ENCODE measurements at places on chromosomes 11 and 22.

GRCh38 chr11:16049611-16050010 lies 306.7 kb downstream of the SOX6 start:
- no peak for DNase-seq

DNA sequence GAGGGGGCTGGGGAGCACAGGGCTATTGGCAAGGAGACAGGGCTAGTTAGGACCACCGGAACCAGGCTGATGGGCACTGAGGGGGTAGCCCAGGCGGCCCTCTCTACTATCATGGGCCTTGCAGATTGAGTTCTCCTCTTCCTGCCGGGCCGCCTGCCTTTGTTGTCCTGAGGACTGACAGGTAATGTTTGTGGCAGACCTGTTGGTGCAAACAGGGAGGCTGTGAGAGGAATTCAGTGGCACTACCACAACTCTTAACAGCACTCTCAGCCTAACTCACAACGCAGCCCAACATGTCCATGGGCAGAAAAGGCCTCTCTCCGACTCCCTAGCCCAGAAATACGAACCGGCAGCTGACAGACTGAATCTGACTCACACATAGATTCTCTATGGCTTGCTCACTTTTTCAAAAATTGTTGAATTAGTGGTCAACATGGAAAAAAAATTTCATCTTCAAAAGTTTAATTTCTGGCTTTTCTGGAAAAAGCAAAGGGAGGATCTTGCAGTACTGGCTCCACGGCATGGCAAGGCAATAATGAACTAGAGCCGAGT lies 11.4 kb downstream of the KCNJ5 start:
- DNase-seq: peak; percentile 67

GRCh38 chr11:44946263-44946662 lies 4.4 kb downstream of the TP53I11 start:
- no peak for DNase-seq

GRCh38 chr11:114040706-114041211 lies 18.8 kb upstream of the ZBTB16 start:
- peak; percentile 51 for DNase-seq

DNA sequence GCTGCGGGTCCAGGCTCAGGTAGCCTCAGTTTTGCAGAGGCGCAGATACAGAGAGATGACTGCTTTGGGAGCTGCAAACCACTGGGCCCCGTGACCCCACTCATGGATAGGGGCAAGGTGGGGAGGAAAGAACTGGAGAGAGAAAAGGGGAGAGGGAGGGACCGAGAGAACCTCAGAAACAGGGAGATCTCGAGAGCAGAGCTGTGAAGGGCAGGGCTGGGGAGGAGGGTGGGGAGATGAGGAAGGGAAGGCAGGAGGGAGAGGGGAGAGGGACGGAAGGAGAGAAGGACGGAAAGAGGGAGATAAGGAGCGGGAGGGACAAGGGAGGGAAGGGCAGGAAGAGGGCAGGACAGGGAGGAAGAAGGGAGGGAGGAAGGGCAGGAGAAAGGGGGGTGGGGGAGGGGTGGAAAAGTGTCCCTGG lies 46.3 kb downstream of the IGLL1 start:
- no peak for DNase-seq

DNA sequence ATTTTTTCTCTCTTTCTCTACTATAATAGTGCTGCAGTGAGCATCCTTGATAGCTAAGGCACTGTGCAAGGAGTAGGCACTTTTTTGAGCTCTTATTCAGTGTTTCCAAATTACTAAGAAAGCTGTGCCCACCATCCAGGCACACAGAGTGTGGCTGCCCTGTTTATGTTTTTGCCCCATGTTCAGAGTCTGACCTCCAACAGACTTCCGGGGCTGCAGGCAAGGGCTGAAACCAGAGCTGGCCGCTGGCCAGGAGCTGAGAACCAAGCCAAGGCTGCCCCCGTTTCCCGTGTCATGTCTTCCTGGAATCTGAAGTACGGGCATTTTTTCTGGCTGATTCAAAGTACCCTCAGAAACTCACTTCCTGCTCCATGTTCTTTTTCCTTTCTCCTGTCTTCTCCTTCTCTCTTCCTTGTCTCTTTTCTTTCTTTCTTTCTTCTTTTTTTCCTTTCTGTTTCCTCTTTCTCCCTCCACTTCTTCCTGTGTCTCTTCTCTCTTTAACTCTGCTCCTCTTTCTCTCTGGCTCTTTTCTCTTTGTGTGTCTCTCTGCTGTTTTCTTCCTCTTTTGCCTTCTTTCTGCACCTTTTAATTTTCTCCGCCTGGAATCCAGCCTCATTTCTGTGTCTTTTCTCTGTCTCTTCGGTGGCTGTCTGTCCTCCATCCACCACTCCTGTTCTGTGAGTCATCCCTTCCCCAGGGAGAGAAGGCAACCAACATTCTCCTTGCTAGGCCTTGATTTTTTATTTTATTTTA lies 17.0 kb upstream of the KCTD14 start:
- peak; percentile 84 for DNase-seq

GRCh38 chr11:2135018-2135569 lies 4.1 kb downstream of the IGF2 start:
- no peak for DNase-seq

DNA sequence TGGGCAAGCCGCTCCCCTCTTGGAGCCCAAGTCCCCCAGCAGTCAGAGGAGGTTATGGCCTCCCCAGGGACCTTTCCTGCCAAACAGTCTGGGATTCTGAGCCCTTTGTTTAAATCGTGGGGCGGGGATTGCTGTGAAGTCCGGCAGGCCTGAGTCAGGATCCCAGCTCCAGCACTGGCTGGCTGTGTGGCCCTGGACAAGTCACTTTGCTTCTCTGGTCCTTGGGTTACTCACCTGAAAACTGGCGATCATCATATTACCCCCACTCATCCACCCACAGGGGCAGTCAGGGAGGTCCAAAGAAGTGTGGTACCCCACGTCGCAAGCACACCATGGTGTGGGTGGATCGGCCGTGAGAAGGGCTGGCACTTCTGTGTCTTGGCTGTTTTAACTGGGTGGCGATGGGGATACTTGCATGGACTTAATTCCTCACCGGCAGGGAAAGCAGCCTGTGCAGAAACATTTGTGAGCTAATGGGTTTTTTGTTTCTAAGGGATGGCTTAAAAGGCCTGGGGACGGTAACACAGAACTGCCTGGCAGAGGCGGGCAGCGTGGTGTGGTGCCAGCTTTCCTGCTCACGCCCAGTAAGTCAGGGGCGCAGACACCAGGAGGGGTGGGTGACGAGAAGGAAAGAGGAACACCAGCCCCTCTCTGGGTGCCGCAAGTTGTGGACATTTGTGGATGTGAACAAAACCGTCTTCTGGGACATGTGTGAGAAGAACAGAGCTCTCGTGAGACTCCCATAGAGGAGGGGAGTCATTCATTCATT lies 31.6 kb upstream of the PRR5 start:
- DNase-seq: no peak

- DNase-seq: peak; percentile 84
Observed at GRCh38 chr22:46053563-46054090, 76.7 kb upstream of the WNT7B start.

DNA sequence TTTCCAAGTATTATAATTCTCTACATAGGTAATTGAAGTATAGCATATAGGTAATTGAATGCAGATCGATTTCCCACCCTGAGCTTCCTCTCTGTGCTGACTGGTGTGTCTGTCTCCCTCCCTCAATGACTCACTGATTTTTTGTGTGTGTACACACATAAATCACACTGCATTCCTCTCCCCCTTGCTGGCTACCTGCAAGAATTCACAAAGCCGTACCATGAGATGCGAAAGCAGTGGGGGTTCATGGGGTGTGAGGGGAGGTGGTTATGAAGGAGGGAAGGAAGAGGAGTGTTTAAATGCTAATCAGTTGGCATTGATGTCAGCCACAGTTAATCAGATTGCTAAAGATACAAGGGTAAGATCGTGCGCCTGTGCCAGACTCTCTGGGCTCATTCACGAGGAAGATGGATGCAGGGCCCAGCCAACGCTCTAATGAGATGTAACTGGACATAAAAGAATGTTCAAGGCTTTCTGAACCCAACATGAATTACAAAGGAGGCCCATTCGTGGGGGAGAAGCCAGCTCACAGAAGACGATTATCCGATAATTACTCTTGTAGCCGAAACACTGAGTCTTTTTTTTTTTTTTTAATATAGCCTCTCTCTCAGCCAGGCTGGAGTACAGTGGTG lies 107.4 kb downstream of the SEZ6L start:
- DNase-seq: no peak

DNA sequence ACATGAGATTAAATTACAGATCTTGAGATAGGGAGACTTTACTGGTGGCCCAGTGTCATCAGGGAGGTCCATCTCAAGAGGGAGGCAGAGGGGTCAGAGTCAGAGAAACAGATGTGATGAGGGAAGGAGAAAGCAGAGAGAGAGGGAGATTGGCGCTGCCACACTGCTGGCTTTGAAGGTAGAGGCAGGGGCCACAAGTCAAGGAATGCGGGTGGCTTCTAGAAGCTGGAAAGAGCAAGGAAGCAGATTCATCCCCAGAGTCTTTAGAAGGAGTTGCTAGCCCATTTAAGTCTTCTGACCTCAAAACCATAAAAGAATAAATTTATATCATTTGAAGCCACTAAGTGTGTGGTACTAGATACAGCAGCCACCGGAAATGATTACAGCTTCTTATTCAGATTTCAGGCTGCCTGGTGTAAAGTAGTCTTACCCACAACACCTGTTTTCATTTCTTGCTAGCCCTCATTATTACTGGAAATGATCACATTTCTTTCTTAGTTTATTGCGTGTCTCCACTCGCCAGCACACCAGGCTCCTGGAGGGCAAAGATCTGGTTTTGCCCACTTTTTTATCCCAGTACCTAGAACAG lies 12.6 kb upstream of the SERPINH1 start:
- no peak for DNase-seq

GRCh38 chr11:46298699-46299433 lies 21.4 kb downstream of the CREB3L1 start:
- peak; percentile 91 for DNase-seq

- peak; percentile 69 for DNase-seq
Observed at GRCh38 chr11:109864834-109865547, 228.2 kb upstream of the ZC3H12C start.

DNA sequence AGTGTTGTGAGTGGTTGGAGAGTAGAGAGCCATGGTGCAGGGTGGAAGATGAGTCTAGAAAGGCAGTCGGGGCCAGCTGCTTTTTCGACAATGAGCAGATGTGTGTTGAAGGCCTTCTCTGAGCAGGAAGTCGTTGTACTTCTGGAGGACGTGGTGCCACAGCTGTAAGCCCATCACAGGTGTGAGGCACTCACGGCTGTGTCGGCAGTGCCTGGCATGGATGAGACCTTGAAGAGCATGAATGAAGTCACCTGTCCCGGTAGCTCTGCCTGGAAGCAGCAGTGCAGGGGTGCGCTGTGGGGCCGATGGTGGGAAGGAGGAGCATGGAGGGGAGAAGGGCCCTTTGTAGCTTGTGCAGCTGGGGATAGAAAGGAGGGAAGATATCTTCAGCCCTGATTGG lies 165.2 kb downstream of the PKNOX2 start:
- DNase-seq: no peak

DNA sequence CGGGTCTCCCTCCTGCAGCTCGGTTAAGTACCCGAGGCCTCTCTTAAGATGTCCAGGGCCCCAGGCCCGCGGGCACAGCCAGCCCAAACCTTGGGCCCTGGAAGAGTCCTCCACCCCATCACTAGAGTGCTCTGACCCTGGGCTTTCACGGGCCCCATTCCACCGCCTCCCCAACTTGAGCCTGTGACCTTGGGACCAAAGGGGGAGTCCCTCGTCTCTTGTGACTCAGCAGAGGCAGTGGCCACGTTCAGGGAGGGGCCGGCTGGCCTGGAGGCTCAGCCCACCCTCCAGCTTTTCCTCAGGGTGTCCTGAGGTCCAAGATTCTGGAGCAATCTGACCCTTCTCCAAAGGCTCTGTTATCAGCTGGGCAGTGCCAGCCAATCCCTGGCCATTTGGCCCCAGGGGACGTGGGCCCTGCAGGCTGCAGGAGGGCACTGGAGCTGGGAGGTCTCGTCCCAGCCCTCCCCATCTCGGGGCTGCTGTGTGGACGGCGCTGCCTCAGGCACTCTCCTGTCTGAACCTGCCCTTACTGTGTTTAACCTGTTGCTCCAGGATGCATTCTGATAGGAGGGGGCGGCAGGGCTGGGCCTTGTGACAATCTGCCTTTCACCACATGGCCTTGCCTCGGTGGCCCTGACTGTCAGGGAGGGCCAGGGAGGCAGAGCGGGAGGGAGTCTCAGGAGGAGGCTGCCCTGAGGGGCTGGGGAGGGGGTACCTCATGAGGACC lies 25.0 kb downstream of the FADS3 start:
- no peak for DNase-seq

- no peak for DNase-seq
Observed at GRCh38 chr11:129302386-129303101, 73.1 kb upstream of the BARX2 start.

DNA sequence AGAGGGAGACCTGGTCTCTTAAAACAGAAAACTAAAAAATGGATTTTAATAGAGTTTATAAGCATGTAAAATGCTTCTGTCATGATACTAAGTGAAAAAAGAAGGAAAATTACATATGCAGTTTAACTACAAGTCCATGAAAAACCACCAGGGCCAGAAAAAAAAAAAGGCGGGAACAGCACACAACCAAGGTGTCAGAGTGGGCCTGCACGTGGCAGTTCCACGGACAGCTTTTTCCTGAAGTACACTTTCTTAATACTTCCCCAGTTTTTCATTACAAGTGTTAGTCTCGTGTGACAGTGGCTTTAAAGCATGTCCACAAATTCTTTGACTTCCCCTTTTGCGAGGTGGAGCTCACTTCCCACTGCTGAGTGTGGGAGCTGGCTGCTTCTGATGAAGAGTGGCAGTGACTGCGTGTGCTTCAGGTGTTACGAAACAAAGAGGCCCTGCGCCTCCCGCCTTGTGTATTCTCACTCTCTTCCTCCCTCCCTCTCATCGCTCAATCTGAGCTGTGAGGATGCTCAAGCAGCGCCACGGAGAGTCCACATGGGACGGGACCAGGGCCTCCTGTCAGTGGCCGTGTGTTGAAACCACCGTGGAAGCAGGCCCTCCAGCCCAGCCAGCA lies 16.4 kb downstream of the PPM1F start:
- DNase-seq: peak; percentile 20

DNA sequence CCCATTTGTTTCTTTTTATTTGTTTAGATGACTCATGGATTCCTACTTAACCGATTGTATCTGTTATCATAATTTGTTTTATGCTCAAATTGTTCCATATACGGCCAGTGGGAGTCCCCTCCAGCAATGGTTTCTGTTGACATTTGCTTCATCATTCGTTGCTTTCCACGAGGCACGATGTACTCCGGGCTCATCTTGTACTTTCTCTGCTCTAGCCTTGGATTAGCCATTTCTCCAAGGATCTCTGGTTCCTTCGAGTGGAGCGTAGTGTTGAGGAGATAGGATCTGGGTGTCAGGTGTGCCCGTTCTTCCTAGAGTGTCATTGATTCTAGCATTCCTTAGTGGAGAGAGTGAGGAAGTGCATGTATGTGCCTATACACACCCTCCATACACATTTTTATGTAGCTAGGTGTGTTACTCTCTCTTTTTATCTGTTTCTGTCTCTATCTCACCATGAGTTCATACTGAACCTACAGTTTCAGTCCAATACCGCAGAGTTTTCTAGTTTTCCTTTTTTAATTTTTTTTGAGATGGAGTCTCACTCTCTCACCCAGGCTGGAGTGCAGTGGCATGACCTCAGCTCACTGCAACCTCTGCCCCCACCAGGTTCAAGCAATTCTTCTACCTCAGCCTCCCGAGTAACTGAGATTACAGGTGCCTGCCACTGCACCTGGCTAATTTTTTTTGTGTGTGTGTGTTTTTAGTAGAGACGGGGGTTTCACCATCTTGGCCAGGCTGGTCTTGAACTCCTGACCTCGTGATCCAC lies 31.4 kb downstream of the TECTA start:
- DNase-seq: no peak

- no peak for DNase-seq
Observed at GRCh38 chr11:60165538-60165937, 17.3 kb downstream of the MS4A6A start.

- DNase-seq: no peak
Observed at GRCh38 chr11:34706709-34707461, 86.0 kb downstream of the EHF start.

Measured in adipocyte (in vitro differentiated cells).